Upper lobe of left lung (tissue), 6 donors: ENCODE measurements at places on chromosomes 3 and 15.

GRCh38 chr15:68027388-68027787 is 26.7 kb upstream of the PIAS1 start:
- DNase-seq = no peak

DNA sequence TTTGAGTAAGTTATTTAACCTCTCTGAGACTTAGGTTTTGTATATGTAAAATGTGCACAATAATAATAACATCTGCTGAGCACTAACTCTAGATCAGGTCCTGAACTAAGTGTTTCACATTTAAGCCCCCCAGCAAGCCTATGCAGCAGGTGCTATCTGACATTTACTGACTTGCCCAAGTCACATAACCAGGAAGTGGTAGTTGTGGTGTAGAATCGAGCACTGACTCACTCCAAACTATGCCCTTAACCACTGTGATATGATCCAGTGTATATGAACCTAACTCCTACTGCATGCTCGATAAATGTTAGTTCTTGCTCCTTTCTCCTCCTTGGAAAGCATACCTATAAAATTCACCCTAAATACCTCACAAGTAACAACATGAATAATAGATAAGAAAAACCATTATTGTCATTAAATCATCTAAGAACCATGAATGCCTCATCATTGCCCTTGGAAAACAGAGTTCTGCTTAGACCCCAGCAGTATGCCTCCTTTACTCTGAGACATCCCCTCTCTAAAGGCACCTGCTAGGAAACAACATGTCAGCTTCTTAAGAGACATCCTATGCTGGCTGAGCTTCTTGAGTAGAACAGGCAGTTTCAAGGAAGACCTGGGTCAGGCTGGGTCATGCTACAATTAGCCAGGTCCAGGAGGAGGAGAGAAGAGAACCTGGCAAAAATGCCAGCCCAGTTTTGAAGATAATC is 3.0 kb upstream of the SHC4 start:
- DNase-seq = no peak

DNA sequence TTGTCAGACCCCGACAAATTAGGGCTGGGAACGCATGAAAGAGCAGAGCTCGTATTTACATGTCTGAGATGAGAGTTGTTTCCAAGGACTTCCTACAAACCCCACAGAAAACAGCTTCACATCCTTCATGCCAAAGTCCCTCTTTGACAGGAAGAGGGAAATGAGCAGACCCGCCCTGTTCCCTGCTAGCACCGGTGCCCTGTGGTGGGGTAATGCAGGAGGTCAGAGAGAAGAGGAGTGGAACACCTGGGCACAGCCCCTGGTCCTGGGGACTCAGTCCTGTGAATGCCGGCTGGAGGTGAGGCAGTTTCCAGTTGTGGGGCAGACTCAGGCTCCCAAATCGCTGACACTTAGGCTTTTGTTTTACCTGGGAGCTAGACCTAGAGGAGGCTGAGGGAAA is 4.0 kb downstream of the PLA2G4D start:
- no peak for DNase-seq

DNA sequence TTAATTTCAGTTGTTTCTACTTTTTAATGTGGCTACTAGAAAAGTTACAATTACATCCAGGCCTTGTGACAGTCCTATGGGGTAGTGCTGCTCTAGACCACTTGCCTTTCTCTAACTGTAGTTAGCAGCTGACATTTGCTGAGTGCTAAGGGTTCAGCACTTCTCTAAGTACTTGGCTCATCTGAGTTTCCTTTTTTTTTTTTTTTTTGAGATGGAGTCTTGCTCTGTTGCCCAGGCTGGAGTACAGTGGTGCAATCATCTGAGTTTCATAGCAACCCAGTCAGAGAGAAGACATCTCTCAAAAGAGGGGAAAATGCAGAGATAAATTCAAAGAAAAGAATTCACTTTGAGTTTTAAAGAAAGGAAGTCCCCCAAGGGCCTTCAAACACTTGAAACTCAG is 130.8 kb downstream of the MYLK start:
- no peak for DNase-seq

- DNase-seq = no peak
Measured at GRCh38 chr3:56874269-56874668, 72.5 kb upstream of the ARHGEF3 start.

- DNase-seq = no peak
Measured at GRCh38 chr15:63134245-63134985, 12.8 kb downstream of the LACTB start.

GRCh38 chr15:80991421-80991820 is 1.8 kb upstream of the MESD start:
- DNase-seq = no peak

- DNase-seq = no peak
Measured at GRCh38 chr15:53034767-53035245, 244.7 kb upstream of the ONECUT1 start.

GRCh38 chr15:66503780-66504562 is 684 bp downstream of the RPL4 start:
- no peak for DNase-seq

GRCh38 chr15:64891561-64891960 is 20.1 kb upstream of the ANKDD1A start:
- no peak for DNase-seq

- no peak for DNase-seq
Measured at GRCh38 chr3:76998555-76998954, 41.3 kb upstream of the ROBO2 start.

GRCh38 chr3:192826214-192827006 is 91.2 kb downstream of the MB21D2 start:
- DNase-seq = no peak
